ENCODE measurements at places on chromosomes 4 and X. TPM values are rescaled to one million over a fixed set of nuclear protein-coding genes. Genes with fewer than 3 reads are reported as not detected.

NXF2B gene
- not detected for total RNA-seq

DNA sequence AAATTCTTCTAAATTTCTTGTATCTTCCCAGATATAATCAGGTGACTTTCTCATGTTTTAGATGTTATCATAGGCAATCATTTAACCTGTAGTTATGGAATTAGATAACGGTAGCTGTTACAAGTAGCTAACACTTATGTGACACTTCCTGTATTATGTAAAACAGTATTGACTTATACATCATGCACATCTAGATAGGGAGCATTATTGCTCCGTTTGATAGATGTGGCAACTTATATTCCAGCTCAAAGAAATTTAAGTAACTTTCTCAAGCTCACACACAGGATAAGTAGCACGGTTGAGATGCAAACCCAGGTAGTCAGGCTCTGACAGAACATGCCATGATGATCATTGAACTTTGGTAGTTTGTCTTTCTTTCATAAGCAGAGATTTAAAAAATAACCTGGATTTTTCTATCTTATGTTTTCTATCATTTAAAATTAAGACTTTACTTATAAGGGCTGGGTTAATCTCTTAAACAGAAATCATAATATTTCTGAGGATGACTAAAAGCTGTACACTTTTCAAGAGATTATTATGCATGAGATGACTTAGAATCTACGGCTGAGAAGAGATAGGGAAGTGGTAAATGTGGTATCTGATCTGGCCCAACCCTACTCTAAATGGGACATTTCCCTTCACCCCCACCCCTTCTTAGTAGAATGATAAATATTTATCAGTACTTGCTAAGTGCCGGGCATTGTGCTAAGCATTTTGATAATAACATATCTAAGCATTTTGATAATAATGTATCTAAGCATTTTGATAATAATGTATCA, 69.1 kb upstream of the HPGD start:
- H3K4me3 ChIP-seq = no peak overlapping the region
- peaks cover 4% of the 10 kb centered on the region for H3K4me1 ChIP-seq
- DNase-seq = no peak
- H3K27me3 ChIP-seq = no peaks in the 10 kb centered on the region
- H3K36me3 ChIP-seq = no peaks in the 10 kb centered on the region

- no peak for DNase-seq
- H3K27me3 ChIP-seq = no peaks in the 10 kb centered on the region
- no peak overlapping the region for H3K4me3 ChIP-seq
Observed at GRCh38 chrX:148290931-148291330, 209.5 kb upstream of the AFF2 start.

DNA sequence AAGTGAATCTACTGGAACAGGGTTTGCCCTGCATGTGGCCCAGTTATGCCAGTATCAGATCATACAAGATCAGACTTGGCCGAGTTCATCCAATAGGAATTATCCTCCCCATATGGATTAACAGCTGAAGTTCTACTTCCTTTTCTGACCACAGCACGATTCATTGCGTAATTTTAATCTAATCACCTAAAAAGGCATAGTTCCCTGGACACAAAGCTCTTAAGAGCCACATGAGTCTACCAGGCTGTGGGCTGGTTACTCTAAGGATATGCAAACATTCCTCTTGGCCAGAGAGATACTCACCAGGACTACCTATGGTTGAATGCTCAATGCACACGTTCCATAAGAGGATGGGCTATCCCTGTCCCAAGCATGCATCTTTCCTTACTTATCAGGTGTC, 46.9 kb downstream of the CHST7 start:
- H3K4me3 ChIP-seq = no peak overlapping the region
- DNase-seq = no peak
- H3K4me1 ChIP-seq = no peaks in the 10 kb centered on the region
- no peaks in the 10 kb centered on the region for H3K36me3 ChIP-seq
- H3K27me3 ChIP-seq = no peaks in the 10 kb centered on the region

DNA sequence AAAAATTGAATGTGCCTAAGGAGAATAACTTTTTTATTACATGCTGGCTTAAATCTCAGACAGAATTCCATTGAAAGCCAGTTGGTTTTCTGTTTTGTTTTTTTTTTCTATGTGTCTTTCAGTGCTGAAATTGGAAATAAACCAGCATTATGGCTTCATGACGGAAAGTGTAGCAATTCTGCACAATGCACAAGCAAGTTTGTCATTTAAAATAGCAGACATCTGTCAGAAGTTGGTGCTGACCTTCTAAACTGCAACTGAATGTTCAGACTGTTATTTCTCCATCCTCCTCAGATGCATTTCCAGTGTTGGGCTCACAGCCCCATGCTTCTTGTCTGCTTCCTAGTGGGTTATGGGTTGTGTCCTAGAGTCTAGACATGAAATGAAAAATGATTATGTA, 107.2 kb upstream of the LIMCH1 start:
- H3K27me3 ChIP-seq = no peaks in the 10 kb centered on the region
- H3K4me3 ChIP-seq = no peak overlapping the region
- DNase-seq = no peak
- peak overlapping the region; percentile 85 for H3K27ac ChIP-seq
- H3K4me1 ChIP-seq = peaks cover 37% of the 10 kb centered on the region

GPRASP1 gene
- total RNA-seq = 1.1 TPM

GRCh38 chr4:147787204-147787603, 55.3 kb downstream of the ARHGAP10 start:
- DNase-seq = no peak
- peak overlapping the region; percentile 34 for H3K27ac ChIP-seq
- H3K27me3 ChIP-seq = no peaks in the 10 kb centered on the region
- H3K4me1 ChIP-seq = peaks cover 77% of the 10 kb centered on the region
- no peak overlapping the region for H3K4me3 ChIP-seq

PCDH11X gene
- total RNA-seq = not detected

NDUFA1 gene
- total RNA-seq = 189 TPM

DCAF16 gene
- 54.2 TPM for total RNA-seq

SATL1 gene
- not detected for total RNA-seq

DNA sequence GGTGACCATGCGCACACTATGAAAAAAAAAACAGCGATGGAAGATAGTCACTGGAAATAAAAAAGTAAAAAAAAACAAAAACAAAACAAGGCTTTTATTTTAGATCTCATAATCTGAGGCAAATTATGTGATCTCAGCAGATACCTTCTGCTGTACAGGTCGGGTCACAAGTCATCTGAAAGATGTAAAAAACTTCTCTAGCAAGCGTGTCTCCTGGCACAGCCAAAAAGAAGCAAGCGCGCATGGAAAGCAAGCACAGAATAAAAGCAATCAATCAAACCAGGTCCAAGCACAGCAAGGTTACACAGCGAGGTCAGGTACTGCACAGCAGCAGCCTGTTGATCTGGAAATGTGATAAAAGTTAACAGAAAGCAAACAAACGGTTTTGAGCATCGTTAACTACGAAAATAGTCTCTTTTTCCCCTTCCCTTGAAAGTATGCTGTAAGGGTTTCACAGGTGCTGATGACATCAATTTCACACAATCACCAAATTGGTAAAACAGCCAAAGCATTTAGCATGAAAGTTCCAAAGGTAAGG, 79.3 kb upstream of the MTNR1A start:
- H3K4me1 ChIP-seq = no peaks in the 10 kb centered on the region
- no peaks in the 10 kb centered on the region for H3K36me3 ChIP-seq
- no peak overlapping the region for H3K27ac ChIP-seq

DNA sequence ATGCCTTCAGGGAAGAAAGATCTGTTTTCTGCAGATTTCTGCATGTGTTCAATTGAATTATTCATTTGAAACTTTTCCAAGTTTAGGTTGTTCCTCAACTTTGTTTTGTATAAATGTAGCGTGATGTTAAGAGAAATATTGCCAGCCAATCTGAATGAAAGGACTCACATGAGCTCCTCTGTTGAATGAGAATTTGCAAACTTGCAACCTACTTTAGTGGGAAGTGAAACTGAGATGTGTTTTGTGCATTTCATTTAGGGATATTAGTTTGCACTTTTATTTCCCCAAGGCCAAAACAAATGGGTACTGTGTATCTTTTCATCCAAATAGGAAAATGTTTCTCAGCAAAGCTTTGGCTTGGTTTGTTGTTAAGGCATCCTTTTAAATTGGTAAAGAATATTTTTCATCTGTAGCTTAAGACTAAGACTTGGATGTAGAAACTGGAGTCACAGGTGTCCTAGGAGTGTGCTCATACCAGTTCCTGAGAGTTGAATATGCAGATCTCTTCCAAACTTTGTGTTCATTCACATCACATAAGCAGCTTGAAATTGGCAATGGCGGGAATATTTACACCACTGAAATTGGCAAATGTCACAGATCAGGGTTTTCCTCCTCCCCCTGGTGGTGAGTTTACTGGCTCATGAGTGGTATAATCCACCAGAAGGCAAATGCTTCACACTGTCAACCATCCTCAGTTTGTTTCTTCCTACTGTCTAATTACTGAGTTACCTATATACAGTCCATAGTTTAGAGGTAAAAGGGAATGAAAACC, 193.6 kb upstream of the BANK1 start:
- no peaks in the 10 kb centered on the region for H3K36me3 ChIP-seq
- peaks cover 11% of the 10 kb centered on the region for H3K4me1 ChIP-seq
- no peak overlapping the region for H3K27ac ChIP-seq
- no peak overlapping the region for H3K4me3 ChIP-seq

GRCh38 chr4:173940146-173940545, 343.3 kb downstream of the FBXO8 start:
- no peak overlapping the region for H3K27ac ChIP-seq
- H3K4me1 ChIP-seq = no peaks in the 10 kb centered on the region
- H3K4me3 ChIP-seq = no peak overlapping the region
- H3K36me3 ChIP-seq = no peaks in the 10 kb centered on the region
- H3K27me3 ChIP-seq = no peaks in the 10 kb centered on the region

CTAG2 gene
- not detected for total RNA-seq

DNA sequence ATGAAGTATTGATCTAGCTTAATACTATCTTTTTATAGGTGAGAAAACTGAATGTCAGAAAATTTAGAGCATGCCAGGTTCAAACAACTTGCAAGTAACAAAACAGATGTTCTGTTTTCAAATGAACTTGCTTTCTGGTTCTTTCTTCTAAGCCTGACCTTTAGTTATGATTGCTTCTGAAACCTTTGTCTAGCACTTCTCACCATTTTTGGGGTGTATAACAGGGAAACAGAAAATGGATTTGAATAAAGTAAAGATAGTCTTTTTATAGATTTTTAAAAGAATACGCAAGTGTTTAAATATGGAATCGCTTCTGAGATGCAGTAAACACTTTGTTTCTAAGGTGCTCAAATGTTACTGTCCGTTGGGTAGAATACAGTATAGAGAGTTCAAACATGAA, 687.2 kb upstream of the CPEB2 start:
- DNase-seq = no peak
- no peaks in the 10 kb centered on the region for H3K36me3 ChIP-seq
- H3K4me3 ChIP-seq = no peak overlapping the region
- no peaks in the 10 kb centered on the region for H3K27me3 ChIP-seq

DNA sequence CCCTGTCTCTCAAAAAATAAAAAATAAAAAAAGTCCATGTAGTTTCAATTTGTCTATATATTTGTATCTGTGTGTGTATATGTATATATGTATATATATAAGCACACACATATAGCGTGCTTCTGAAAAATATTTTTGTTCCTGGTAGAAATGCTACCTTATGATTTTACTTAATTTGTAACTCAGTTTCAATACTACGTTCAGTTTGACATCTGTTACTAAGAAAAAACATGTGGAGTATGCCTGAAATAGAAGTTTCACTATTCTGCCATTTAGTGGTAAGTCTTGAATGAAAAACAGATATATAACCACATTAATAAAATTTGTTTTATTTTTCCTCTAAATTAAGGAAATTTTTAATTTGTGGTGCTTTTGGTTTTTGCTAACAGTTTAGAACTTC, 14.2 kb downstream of the FSTL5 start:
- no peaks in the 10 kb centered on the region for H3K4me1 ChIP-seq
- DNase-seq = no peak
- no peaks in the 10 kb centered on the region for H3K27me3 ChIP-seq
- H3K36me3 ChIP-seq = no peaks in the 10 kb centered on the region

DNA sequence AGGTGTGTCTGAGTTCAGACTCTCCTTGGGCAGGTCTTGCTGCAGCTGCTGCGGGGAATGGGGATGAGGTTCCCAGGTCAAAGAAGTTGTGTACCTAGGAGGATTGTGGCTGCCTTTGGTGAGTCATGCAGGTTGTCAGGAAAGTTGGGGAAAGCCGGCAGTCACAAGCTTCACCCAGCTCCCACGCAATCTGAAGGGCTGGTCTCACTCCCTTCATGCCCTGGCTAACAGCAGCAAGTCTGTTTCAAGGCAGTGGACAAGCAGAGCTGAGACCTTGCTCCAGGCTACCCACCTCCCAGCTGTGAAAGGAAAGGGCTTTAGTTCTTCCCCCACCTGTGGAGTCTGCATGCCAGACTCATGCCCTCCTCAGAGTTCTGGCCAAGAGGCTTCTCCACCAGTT, 287.2 kb downstream of the DTHD1 start:
- H3K27ac ChIP-seq = no peak overlapping the region
- H3K4me1 ChIP-seq = no peaks in the 10 kb centered on the region
- no peaks in the 10 kb centered on the region for H3K27me3 ChIP-seq
- no peaks in the 10 kb centered on the region for H3K36me3 ChIP-seq
- no peak overlapping the region for H3K4me3 ChIP-seq
- no peak for DNase-seq

EIF2S3 gene
- 252 TPM for total RNA-seq

IRF2 gene
- total RNA-seq = 34.4 TPM

DNA sequence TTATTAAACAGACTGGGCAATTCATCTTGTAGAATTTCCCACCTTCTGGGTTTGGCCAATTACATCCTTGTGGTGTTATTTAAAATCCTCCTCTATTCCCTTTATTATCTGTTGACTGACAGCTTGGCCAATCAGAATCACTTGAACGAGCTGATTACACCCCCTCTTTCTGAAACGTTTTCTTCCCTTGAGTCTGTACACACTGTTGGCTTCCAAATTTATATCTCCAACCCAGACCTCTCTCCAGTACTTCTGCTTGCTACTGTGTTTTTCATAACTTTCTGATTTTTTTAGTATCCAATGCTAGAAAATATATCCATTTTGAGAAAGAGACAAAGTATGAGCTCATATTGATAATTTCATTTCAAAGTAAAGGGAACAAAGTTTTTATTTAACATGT, 14.8 kb downstream of the CD38 start:
- no peak overlapping the region for H3K27ac ChIP-seq
- H3K36me3 ChIP-seq = no peaks in the 10 kb centered on the region
- H3K4me3 ChIP-seq = no peak overlapping the region
- no peaks in the 10 kb centered on the region for H3K4me1 ChIP-seq
- no peaks in the 10 kb centered on the region for H3K27me3 ChIP-seq

DNA sequence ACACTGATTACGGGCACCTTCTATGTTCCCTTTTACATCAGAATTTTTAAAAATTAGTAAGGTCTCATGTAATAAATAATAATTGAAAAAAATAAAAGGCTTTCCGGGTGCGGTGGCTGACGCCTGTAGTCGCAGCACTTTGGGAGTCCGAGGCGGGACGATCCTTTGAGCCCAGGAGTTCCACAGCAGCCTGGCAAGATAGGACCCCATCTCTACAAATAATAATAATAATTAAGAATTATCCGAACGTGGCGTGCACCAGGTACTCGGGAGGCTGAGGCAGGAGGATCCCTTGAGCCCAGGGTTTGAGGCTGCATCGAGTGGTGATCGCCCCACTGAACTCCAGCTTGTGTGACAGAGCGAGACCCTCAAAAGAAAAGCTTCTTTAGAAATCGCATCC, 771 bp upstream of the LAMTOR3 start:
- peak overlapping the region; percentile 72 for H3K27ac ChIP-seq
- H3K36me3 ChIP-seq = no peaks in the 10 kb centered on the region
- 0 out of 2 replicates have a peak, but pooled peaks cover 17% of the 10 kb centered on the region for H3K4me1 ChIP-seq
- H3K27me3 ChIP-seq = no peaks in the 10 kb centered on the region
- no peak for DNase-seq
- peak overlapping the region; percentile 86 for H3K4me3 ChIP-seq
